Keratinocyte (primary cell): ENCODE measurements at places on chromosomes 3 and 15. TPM values are rescaled to one million over a fixed set of nuclear protein-coding genes. Genes with fewer than 3 reads are reported as not detected.

Gene SORD
- 43.9 to 51.3 TPM (median 46.7 TPM) in 3 replicates for polyA plus RNA-seq

Gene DPP8
- 17.1 to 21.6 TPM (median 20.2 TPM) in 3 replicates for polyA plus RNA-seq

Gene PRR20G
- polyA plus RNA-seq: 0.05 TPM in 1 of 3 replicates, not detected in the others

Gene CHRM5
- polyA plus RNA-seq: 0.01 to 0.02 TPM in 2 of 3 replicates, not detected in the other

Gene TRAK1
- 58.2 to 63.7 TPM (median 62.8 TPM) in 3 replicates for polyA plus RNA-seq

Gene CHST2
- 1.6 to 3.5 TPM (median 1.8 TPM) in 3 replicates for polyA plus RNA-seq

Gene SLC6A11
- polyA plus RNA-seq: 9.4 to 24.8 TPM (median 9.8 TPM) in 3 replicates

Gene FURIN
- 22.8 to 36.5 TPM (median 34.7 TPM) in 3 replicates for polyA plus RNA-seq

Gene GOLGA6A
- not detected in 3 replicates for polyA plus RNA-seq

Gene STARD5
- 38.8 to 56.4 TPM (median 40.2 TPM) in 3 replicates for polyA plus RNA-seq

Gene PCOLCE2
- polyA plus RNA-seq: 1.7 to 2.4 TPM (median 2.4 TPM) in 3 replicates

Gene PP2D1
- not detected in 3 replicates for polyA plus RNA-seq

Gene CHRNA3
- polyA plus RNA-seq: 0.10 TPM in 1 of 3 replicates, not detected in the others

Gene VIPR1
- polyA plus RNA-seq: 4.5 to 10.0 TPM (median 8.5 TPM) in 3 replicates

Gene MKRN2OS
- polyA plus RNA-seq: 4.0 to 6.5 TPM (median 4.4 TPM) in 3 replicates

Gene SEMA6D
- polyA plus RNA-seq: 0.41 to 0.82 TPM (median 0.67 TPM) in 3 replicates

Gene GPR149
- not detected in 3 replicates for polyA plus RNA-seq

Gene HDDC3
- polyA plus RNA-seq: 10.6 to 12.1 TPM (median 11.8 TPM) in 3 replicates
